ENCODE measurements at places on chromosomes 6 and 20.

DNA sequence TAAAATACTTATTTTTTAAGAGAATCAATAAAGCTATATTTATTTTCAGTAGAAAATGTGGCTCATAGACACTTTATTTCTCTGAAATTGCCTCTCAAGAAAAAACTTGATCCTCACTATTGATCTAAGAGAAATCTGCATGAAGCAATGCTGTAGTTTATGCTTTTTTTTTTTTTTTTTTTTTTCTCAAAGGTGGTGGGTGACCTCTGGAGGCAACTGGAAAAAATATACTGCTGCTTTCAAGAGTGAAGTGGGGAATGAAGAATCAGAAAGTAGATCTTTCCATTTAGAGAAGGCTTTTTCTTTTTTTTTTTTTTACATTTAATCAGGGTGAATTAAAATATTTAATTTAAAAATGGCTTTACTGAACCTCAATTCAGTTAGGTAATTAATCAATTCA lies 169.3 kb downstream of the SLC16A10 start:
- no peak for DNase-seq

GRCh38 chr6:138497286-138497685 lies 2.0 kb downstream of the NHSL1 start:
- no peak for DNase-seq

DNA sequence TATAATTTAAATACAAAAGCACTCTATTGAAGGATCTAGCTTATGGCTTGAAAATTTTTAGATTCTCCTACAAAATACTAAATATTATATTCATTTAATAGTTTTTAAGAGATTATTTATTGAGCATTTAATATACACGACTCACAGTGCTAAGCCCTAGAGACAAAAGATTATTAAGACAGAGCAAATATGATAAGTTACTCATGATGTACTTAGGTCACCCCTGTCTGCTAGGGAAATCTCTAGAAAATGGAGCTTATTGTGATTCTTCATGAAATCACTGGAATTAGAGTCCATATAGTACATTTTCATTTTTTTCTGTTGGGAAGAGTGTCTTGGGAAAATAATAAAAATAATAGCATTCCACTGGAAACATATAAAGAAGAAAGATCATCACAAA lies 37.8 kb downstream of the BEND6 start:
- DNase-seq, result no peak

DNA sequence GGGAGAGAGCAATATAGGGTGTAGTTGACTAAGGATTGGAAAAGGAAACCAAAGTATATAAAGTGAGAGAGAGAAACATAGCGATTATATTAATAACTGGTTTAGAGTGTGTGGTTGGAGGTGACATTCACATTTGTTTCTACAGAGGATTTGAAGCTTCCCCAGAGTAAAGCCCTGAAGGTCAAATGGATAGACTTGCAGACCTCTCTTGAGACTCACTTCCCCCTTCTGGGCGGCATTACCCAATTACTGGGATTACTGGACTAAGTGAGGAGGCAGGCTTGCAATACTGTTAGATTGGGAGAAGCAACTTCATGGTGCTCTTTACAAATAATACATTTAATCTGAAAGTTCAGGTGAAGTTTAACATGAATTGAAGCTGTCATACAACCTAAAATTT lies 10.7 kb downstream of the FIG4 start:
- DNase-seq, result no peak

- no peak for DNase-seq
These were observed 813.1 kb downstream of the KIF16B start for GRCh38 chr20:15760001-15760621.

DNA sequence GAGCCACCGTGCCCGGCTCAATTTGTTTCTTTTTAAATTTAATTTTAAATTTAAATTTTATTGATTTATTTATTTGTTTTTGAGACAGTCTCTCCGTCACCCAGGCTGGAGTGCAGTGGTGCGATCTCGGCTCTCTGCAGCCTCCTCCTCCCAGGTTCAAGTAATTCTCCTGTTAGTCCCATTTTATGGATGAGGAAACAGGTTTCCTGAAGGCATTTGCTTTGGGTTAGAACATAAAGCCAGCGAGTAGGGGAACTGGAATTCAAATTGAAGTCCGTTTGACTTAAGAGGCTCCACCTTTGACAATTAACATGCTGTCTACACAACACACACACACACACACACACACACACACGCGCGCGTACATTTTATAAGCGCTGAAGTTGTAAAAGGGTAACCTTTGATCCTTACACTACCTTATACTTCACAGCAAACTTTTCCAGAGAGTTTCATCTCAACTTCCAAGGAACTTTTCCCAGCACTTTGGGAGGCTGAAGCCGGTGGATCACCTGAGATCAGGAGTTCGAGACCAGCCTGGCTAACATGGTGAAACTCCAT lies 232.0 kb downstream of the BCAS1 start:
- DNase-seq, result no peak

DNA sequence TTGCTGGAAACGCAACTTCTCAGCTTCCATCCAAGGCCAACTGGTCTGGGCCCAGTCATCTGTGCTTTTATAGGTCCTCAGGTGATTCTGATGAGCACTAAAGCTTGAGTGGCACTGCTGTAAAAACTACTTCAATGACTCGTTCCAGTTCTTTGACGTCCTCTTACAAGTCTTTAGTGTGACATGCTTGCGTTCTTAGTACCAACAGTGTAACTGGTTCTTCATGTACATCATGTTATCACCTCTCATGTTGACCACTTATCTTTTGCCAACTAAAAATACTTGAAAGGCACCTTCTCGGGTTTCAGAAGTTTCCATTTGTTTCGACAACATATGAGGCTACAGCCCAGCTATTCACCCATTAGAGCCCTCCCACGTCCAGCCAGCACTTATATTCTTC lies 468.9 kb downstream of the PRKN start:
- DNase-seq, result no peak

- no peak for DNase-seq
These were observed 493 bp upstream of the SGK1 start for GRCh38 chr6:134318236-134318973.

DNA sequence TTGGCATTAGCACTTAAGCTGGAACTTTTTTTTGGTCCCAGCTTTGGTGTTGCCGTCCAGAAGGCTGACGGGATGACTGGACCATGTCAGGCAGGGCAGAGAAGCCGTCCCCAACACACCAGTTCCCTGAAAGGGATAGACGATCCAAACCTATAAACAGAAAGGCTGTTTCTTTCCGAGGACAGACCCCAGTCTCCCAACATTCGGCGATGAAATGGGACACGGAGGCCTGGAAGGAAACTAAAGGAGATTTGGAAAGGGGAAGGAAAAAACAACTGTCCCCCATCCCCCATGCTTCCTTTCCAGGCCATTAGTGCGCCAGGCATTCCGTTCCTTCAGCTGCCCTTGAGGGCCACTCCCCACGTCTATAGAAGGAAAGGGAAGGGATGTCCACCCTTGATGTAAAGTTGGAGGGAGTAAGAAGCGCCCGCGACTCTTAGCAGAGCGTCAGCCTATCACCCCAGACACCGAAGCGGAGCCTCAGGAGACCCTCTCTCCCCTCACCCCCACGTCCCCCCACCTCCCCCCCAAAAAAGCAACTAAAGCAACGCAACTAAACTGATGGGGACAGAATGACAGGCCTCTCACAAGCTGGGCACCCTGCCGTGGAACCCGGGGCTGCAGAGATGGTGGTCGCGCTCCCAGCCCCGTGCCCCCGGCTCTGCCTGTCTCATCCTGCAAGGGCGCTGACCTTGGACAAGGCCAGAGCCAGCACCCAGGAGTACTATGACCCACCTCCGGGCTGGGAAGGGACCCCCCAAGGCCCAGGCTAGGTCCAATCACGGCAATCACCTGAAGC lies 638 bp downstream of the BLCAP start:
- DNase-seq, result no peak

DNA sequence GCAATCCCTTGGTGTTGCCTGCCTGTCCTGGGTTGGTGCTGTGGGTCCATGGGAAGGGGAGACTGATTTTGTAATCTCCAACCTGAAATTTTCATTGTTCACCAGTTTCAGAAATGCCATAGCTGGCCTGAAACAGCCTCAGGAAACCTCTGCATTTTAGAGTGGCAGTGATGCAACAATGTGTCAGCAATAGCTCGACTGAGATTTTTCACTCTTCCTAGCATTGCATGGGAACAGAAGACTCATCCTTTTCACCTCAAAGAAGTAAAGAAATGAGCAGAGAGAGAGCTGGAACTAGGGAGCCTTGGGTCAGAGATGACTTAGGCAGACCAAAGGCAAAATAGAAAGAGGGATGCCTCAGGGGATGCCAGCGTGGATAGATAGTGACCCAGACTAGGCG lies 23.7 kb upstream of the TMEM14A start:
- no peak for DNase-seq

DNA sequence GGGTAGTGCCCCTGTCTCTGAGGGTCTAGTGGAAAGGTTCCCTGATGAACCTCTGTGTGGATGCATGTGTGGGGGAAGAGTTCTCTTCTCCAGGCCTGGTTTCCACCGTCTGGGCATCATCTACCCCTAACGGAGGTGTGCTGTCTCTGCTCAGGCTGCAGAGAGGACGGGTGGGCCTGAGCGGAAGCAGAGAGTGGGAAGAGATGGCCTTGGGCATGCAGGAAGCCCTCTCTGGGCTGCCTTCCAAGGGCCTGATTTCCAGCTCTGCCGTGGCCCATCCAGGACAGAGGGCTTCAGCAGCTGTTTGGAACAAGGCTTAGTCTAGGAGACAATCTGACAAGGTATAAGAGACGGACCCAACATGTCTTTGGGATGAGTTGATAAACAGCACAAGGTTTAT lies 220.1 kb upstream of the DTNBP1 start:
- DNase-seq, result no peak

GRCh38 chr20:24611360-24612140 lies 142.1 kb downstream of the SYNDIG1 start:
- no peak for DNase-seq

- no peak for DNase-seq
These were observed 34.0 kb upstream of the THBS2 start for GRCh38 chr6:169287675-169288074.

DNA sequence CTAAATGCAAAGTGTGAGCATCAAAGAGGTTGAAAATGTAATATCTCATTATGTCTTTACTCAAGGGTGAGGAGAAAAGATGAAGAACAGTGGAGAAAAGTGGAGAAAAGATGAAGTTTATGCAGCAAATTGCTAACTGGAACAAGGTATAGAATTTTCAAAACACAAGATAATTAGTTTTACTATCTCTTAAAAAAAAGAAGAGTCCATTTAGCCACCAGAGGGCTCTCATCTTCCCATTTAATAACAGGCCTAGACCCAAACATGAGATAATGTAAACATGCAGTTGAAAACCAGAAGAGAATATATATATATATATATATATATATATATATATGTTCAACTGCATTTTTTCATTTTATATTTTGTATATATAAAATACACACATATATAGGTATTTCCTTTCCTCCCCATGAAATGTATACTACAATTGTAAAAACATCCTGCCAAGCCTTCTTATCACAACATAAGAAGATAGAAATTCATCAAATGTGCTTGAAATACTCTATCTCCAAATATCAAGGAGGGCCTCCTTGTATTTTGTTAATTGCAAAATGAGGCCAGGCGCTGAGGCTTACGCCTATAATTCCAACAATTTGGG lies 78.4 kb downstream of the ADTRP start:
- DNase-seq, result no peak

DNA sequence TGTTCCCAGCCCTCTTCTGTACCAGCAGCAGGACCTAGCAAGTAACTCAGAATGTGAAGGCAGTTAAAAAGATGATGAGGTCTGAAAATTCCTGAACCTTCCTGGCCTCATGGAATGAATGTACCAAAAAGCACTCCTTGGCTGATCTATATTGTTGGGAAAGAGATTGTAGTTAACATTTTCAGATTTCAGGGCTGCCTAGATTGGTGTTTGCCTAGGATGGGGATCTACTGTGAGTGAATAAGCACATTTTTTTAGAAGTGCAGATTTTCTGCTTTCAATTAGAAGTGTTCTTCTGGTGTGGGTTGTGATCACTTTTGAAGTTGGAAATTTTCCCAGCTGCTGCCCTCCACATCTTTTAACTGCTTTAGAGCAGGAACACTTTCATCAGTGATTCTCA lies 6.2 kb downstream of the MYLIP start:
- no peak for DNase-seq

DNA sequence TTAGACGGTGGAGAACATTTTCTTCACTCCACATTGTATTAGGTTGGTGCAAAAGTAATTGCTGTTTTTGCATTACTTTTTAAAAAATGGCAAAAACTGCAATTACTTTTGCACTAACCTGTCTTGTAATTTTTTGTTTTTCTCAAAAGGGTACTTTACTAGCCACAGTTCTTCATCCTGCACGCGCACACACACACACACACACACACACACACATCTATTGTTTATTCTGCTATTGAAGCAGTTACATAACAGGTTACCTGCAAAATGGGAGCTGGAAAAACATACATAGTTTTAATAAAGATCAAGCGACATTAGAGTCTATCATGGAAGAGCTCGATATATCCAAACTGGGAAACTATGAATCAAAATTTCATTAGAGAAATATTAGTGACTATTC lies 235.2 kb downstream of the SIM1 start:
- no peak for DNase-seq

DNA sequence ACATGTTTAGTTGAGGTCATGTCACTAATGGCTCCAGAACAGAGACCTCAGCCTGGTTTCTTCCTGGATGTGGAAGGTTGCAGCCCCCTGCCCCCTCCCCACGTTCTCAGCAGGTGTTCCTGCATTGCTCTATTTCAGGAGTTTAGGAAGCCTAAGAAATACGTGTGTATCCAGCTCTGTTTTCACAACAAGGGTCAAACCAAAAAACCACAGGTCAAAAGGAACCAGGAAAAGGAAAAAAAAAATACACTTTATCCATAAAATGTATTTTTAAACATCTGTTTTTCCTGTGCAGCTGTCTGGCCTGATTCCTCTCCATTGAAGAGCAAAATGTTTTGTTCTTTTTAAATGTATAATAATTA lies 107.9 kb upstream of the PLEKHG1 start:
- DNase-seq, result no peak

DNA sequence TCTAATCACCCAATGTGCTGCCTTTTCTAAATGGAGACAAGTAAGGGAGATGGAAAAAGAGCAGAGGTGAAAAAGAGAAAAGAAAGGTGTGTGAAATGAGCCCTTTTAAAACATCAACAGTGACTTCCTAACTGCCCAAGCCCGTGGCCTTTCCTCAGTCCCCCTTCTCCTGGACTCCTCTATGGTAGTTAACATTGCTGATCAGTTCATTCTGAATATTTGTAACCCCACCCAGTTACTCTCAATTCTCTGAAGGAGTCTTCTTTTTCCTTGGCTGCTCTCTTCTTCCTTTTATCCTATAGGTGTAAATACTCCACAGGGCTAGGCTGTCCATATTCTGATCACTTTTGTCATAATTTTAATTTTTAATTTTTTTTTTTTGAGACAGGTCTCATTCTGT lies 27.1 kb downstream of the TAF11 start:
- no peak for DNase-seq

GRCh38 chr20:38731738-38732113 lies 7.4 kb downstream of the SLC32A1 start:
- DNase-seq, result no peak

DNA sequence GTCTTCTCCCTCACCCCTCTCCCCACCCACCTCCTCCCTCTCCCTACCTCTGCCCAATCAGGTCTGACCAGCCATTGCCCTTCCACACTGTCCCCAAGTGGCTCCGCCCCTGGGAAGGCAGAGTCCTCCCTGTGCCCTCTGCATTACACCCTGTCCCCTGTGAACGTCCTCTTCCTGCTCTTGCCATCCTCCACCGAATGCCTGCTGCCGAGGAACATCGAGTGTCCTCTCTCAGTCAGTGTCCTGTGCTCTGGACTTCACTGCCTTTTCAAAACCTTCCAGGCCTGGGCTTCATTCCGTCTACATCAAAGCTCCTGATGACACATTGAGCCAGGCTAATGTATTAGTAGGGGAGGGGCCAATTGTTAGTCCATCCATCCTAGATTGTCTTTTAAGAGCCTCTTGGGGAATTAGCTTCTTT lies 3.3 kb upstream of the PACSIN1 start:
- no peak for DNase-seq
